ENCODE measurements at places on chromosomes 6 and 20.

DNA sequence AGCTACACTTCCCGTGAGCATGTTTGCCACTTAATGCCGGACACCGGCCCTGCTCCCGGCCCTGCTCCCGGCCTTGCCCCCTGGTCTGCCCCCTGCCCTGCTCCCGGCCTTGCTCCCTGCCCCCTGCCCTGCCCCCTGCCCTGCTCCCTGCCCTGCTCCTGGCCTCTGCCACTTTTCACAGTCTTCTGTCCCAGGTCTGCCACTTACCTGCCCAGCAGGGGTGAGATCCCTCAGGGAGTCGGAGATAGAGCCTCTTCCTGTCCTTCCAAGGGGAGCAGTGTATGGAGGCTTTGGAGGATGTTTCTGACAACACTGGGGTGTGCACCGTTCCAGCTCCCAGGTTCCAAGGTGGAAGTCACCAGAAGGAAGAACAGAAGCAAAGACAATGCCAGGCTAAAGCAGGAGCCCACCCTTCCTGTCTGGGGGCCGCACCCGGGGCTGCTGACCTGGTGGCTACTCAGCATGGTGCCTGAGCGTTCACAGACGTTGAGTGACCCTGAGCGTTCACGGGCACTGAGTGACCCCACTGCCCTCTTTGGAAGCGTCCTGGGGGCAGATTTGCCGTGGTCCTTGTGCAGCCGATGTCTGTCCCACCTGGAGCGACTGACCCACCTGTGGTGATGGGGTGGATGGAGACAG lies 199.8 kb downstream of the DLL1 start:
- no peak for DNase-seq

GRCh38 chr6:16333580-16333979 lies 95.2 kb downstream of the GMPR start:
- DNase-seq: no peak

- no peak for DNase-seq
These were observed 179.4 kb downstream of the ERMARD start for GRCh38 chr6:169930799-169931198.

GRCh38 chr20:51470907-51471411 lies 71.6 kb downstream of the NFATC2 start:
- no peak for DNase-seq

DNA sequence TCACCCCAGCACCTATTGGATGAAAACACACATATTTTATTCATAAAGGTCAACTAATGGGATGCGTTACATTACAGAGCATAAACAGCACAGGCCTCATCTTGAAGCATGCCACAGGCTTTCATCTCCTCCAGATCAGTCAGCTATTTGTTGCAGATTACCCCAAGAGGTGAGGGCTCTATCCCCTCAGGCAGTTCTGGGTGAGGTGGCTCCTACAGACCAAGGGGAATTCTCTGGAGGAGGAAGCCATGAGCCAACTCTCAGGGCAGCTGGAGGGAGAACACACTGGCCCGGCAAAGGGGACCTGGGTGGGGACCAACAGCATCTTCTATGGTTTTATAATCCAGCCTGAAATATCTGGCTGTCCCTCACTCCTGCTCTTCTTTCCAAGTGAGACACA lies 126.4 kb upstream of the BTBD3 start:
- no peak for DNase-seq
